ENCODE measurements at places on chromosomes 1 and 21.

- DNase-seq = no peak
Measured at GRCh38 chr1:211985556-211986264, 49.6 kb downstream of the INTS7 start.

- no peak for DNase-seq
Measured at GRCh38 chr1:100469578-100469977, 68.4 kb upstream of the GPR88 start.

DNA sequence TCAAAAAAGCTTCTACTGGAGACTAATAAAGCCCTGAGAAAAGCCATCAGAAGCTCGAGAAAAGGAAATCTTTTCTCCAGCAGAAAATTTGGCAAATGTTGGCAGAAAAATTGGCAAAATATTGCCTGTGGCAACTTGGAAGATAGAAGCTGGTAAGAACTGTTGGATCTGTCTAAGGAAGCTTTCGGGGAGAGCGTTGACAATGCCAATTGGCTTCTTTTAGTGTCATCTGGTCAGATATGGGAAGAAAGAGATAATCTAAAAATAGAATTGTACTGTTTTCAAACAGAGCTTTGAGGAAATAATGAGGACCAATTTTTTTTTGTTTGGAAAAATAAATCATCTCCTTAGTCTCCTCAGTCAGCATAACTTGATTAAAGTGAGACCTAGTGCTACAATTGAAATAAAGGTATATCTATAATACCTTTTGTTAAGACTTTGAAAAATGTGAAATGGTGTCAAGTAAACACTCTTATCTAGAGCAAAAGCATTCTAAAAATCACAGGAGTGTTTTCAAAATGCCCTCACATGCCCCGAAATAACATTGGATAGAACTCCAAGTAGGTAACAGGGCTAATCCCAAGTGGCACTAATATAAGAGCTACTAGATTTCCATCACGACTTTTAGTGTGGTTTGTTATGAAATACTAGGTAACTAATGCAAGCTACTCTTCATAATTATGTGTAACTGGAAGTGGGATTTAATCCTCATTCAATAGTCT, 882.2 kb upstream of the B3GALT2 start:
- DNase-seq = no peak

DNA sequence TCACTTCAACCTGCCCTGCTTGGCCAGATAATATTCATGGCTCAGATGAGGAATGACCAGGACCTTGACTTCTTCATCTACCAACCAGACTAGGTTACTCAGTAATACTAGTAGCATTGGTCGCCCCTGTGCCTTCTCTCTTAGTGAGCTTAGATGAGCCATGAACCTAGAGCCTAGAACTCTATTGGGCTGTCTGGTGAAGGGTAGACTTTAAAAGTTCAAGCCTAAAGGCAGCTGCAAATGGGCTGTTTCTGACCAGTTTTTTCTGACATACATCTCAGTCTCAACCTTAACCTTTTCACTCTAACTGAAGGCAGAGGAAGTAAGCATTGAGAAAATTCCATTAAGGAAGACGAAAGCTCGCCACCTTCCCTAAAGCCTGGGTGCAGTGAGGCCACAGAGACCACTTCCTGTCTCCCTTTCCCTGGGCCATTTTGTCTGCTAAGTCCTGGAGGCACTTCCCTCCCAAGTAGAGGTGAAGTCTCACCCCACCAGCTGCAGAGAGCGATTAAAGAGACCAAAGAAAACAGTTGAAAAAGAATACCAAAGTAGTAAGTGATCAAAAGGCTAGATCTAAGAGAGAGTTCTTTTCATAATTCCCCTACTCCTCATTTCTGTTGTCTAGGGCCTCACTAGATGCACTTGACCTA, 53.3 kb downstream of the MTR start:
- no peak for DNase-seq

GRCh38 chr1:25782608-25783201, 17.3 kb upstream of the SELENON start:
- no peak for DNase-seq

DNA sequence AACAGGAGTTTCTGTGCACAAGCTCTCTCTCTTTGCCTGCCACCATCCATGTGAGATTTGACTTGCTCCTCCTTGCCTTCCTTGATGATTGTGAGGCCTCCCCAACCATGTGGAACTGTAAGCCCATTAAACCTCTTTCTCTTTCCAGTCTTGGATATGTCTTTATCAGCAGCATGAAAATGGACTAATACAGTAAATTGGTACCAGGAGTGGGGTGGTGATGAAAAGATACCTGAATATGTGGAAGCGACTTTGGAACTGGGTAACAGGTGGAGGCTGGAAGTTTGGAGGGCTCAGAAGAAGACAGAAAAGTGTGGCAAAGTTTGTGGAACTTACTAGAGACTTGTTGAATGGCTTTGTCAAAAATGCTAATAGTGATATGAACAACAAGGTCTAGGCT, 69.1 kb upstream of the VANGL1 start:
- DNase-seq = no peak

DNA sequence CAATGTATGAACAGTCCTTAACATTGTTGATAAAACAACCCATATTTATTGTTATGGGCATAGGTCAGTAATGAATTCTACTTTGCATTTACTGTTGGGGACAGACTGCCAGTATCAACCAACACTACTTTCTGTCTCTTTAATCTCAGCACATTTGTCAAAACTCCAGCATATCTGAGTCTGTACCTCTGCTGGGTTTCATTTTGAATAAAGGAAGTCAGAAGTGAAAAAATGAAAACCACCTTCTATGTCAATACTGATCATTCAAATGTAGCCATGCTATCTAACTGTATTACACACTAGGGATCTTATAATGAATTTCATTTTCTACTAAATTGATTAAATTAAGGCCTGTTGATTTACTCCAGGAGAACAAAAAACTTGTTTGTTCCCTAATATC, 24.2 kb upstream of the CXADR start:
- no peak for DNase-seq

GRCh38 chr1:40341491-40342380, 24.6 kb upstream of the COL9A2 start:
- no peak for DNase-seq

DNA sequence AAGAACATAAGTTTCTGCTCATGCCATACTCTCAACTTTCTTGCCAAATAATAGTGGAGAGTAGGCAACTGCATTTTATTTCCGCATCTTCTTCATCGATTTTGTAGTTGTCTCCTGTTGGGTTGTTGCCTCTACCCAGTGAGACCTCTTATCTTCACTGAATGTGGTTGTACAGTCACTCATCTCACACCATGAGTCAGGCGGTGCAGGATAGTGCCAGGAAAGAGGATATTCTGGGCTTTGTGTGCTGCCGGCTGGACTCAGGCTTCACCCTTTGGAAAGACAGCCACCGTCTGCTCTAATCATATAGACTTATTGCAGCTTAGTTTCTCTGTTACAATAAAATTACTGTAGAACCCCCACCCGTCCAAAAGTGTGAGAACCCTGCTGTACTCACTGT, 154.3 kb upstream of the USP24 start:
- no peak for DNase-seq

DNA sequence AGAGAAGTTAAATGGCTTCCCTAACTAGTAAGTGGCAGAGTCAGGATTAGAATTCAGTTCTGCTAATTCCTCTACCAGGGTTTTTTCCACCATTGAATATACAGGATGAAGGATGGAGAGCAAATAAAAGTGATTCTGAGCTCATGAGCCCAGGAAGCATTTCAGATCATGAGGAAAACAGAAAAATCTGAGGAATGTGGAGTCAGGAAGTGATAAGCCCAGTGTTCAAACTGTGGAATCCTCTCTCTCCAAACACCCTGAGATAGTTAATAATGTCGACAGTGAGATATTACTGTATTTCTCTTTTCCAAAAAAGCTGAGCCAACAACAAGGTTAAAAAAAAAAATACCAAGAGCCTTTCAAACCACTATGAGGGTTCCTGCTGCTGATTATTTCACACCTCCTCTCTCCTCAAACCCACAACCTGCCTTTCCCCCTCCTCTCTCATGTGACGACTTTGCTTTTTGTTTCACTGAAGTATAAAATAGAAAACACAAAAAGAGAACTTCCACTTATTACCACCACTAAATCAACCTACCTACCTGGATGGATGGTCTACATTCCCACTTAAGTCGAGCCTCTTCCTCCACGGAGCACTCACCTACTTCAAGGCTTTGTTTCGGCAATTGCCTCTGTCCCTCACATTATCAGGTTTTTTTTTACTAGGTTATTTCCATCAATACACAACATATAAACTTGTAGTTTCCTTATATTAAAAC, 8.9 kb downstream of the SLAMF1 start:
- no peak for DNase-seq

- peak; percentile 66 for DNase-seq
Measured at GRCh38 chr1:183023146-183023600, at the start of gene LAMC1. Gene LAMC1 (plus strand): TSS chr1:183023420. CDS start chr1:183023717, 297 bp downstream.

GRCh38 chr21:28256420-28256831, 736.3 kb downstream of the LTN1 start:
- no peak for DNase-seq

DNA sequence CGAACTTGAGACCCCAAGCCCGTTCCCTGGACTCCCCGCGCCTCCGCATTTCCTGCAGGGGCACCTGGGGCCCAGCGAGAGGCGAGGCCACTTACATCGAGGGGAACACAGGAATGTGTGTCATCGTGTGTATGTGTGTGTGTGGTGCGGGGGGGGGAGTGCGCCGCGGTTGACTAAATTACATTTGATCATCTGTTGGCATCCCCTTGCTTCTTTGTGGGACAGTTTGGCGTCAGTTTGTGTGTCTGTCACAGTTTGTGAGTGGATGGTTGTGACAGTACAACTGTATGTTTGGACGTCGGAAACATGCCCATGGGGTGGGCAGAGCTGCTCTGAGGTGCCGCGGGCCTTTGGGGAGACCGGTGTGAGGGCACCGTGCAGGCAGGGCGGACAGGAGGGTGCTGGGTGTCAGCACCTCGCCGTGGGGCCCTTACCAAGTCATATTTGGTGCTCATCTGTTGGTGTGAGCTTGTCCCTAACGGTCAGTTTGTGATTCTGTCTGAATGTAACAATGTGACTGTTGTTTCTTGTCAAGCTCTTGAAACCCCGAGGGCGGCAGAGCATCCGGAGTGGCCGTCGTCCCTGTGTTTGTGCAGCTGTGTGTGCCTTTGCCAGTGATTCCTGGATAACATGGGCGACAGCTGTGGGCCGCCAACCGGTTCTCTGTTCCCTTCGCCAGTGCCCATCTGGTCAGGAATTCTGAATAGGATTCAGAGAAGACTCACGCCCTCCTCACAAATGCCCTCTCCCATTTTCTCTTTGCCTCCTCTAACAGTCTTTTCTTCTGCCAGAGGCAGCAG, 899 bp downstream of the OPRD1 start:
- DNase-seq = no peak

GRCh38 chr1:1629430-1630190, 2.4 kb upstream of the MMP23B start:
- no peak for DNase-seq

DNA sequence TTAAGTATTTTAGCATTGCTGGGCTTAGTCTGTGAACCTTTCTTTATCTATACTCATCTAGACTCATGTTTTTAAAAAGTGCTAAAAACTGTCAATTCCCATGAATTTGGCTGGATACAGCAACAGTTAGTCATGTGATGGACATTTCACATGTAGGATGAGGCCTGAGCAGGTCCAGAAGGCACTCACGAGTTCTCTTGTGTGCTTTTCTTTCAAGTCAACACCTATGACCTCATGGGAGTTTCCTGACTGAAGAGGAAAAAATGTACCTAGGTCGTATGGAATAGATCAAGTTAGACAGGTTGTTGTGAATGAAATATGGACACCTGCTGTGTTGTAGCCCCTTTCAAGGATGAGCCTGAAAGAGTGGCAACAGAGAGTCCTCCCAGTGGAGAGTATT, 394.2 kb downstream of the DUSP10 start:
- DNase-seq = no peak

DNA sequence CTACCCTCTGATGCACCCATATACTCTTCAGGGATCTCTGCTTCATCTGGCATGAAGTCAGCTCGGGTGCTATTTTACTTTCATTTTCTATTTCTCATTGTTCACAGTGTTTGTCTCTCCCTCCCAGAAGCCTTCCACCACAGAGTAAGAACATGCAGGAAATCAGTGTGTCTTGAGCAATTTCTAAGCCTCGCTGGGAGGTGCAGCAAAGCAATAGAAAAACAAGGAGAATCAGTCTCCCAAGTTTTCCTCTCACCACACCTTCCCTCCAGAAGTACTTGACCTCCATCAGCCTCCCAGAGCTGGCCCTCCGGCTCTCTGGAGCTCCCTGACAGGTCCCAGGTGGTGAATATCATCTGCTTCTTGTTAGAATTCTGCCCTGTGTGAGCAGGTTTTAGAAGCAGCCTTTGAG, 594.7 kb upstream of the CAMK1G start:
- peak; percentile 33 for DNase-seq

DNA sequence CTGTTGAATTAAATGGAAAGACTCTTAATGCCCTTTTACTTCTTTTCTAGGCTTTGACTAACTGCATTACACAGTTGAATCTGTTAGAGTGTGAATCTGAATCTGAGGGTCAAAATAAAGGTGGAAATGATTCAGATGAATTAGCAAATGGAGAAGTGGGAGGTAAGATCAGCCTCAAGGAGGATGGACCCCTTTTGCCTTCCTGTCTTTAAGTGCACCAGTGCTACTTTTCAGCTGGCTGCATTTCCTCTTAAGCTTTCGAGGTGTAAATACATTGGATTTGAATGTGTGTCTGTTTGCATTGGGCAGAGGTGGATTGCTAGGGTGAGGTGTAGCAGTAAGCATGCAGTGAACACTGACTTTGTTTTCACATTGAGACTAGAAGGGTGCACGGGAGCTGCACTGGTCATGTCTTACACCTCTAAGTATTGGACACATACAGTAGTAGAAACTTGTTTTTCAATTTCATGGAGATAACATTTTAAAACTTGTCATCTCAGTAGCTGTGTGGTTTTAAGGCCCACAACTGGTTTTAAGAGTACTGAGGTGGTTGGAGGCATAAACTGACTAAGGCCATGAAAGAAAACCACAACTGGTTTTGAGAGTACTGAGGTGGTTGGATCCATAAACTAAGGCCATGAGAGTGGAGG, 35.4 kb downstream of the MIA3 start:
- no peak for DNase-seq

Data from fibroblast of skin of left biceps (primary cell).